Mucosa of gallbladder (tissue), 1 donor: ENCODE measurements at places on chromosomes 3 and 15.

DNA sequence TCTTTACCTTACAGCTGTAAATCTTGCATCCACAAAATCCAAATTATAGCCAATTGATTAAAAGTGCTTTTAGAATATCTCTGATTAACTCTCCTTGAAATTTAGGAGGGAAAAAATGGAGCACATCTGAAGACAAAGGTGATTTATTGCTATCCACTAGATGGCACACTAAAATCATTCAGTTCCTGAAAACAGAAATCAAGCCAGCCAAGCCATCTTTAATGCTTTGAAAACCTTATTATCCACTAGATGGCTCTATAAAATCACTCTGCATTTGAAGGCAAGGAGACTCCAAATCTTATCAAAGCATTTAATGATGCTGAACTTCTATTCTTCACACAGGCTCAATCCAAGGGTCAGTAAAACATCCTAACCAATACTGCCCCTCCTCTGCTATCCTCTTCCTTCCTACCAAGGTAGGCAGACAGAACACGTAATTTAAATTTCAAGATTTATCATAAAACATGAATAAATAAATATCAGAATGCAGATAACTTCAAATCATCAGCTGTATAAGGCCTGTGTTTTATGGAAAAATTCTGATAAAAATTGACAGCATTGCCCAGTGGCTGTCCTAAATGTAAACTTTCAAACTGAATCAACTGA lies 48.4 kb downstream of the GOLIM4 start:
- DNase-seq, result no peak

GRCh38 chr3:52433996-52434479 lies 10.9 kb downstream of the SEMA3G start:
- DNase-seq, result no peak

GRCh38 chr3:107328069-107328468 lies 49.2 kb upstream of the CCDC54 start:
- no peak for DNase-seq

- DNase-seq, result no peak
Observed at GRCh38 chr3:32460031-32460749, 42.5 kb downstream of the CMTM6 start.

- DNase-seq, result peak; percentile 66
Observed at GRCh38 chr3:52231502-52232278, 6.2 kb upstream of the TLR9 start.

DNA sequence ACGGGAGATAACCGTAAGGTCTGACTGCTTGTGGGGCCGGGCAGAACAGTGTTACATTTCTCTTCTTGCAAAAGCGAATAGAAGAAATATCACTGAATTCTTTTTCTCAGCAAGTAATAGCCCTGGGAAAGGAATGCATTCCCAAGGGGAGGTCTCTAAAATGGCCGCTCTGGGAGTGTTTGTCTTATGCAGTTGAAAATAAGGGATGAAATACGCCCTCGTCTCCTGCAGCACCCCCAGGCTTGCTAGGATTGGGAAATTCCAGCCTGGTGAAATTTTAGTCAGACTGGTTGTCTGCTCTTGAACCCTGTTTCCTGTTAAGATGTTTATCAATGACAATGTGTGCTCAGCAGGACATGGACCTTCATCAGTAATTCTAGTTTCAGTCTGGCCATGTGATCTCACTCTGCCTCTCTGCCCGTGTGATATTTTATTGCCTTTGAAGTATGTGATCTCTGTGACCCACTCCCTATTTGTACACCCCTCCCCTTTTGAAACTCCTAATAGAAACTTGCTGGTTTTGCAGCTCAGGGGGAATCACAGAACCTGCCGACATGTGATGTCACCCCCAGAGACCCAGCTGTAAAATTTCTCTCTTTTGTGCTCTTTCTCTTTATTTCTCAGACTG lies 715.6 kb downstream of the ROBO1 start:
- no peak for DNase-seq

DNA sequence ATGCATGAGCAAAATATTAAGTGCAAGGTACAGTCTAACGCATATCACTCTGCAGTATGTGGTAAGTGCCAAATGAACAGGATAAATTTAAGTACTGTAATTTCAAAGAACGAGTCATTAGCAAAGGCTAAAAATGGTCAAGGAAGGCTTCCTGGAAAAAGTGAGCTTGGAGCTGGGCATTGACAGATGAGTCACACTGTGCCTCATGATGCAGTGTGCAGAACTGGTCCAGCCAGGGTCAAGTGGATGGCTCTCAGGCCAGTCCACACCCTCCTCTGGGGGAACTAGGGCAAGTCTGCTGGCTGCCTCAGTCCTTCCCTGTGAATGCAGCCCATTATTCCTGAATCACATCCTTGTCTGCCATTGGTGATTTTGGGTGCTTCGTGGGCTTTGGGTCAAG lies 76.3 kb downstream of the CACNA1D start:
- DNase-seq, result peak; percentile 81

DNA sequence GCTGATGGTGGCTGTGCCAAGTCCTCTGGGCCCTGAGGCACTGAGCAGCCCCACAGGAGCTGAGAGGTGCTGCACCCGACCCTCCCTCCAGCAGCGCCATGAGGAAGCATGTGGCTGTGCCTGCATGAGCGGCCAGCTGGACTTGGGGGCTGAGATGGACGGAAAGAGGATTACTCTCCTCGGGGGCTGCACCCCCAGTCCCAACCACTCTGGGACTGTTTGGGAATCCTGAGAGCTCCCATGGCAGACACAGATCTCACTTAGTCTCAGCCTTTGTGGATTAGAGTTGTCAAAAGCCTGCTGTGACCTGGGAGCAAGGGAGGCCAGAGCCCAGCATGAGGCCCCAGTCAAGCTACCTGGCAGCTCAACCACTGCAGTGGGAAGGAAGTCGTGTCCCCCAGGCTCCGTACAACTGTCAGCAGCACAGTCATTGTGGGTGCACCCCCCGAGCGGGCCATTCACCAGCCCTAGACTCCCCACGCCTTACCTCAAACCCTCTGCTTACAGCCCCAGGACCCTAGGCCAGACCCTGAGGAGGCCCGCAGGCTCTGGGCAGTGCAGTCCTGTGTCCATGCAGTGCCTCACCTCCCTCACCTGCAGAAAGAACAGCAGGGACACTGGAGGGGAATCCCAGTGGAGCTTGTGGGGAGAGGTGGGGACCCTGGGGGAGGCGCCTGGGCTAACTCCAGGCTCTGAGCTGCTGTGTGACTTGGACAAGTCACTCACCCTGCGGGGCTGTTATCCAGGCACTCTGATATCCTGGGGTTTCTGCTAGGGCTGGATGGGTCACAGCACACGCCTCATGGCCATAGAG lies 17.1 kb downstream of the PRR23E start:
- DNase-seq, result no peak

- DNase-seq, result no peak
Observed at GRCh38 chr3:127614928-127615589, 13.9 kb upstream of the PODXL2 start.

- no peak for DNase-seq
Observed at GRCh38 chr15:72229076-72229946, 1.7 kb downstream of the PKM start.

- no peak for DNase-seq
Observed at GRCh38 chr15:97992823-97993222, 32.3 kb downstream of the ARRDC4 start.

DNA sequence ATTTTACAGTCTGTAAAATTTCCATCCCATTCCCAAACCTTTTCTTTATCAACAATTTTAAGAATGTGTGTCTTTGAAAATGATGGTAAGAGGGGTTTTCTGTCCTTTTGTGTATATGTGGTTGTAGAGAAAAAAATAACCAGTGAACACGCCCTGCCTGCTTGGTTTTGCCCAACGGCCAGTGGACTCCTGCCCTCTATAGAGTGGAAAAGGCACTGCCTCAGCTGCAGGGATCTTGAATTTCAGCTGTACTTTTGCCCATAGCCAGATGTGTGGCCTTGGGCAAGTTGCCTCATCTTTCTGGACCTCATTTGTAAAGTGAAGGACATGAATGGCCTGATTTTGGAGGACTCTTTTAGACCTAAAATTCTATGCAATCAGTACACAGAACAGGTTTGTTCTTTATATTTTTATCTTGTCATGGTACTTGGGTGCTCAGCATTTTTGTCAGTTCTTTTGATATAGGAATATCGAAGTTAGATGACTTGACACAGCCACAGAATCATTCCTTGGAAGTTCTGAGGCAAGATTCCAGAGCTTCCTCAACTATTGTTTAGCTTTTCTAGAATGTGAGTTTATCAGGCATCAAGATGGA lies 81.0 kb downstream of the CLDN11 start:
- peak; percentile 34 for DNase-seq

GRCh38 chr15:61116825-61117224 lies 112.3 kb downstream of the RORA start:
- DNase-seq, result no peak

DNA sequence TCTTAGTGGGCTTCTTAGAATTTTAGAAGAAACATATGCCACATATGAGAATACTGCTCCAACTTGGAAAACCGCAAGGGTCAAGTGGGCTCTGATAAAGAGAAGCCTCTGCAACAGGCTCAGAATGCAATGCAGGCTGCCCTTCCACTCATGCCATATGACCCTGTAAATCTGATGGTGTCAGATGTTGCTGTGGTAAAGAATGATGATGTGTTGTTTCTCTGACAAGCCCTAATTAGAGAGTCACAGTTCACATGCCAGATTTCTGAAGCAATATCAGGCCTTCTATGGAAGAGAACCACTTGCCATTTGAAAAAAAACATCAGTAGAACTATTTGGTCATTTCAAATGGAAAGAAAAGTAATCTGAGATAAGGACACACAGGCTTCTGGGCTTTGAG lies 749.6 kb downstream of the AGBL1 start:
- no peak for DNase-seq

GRCh38 chr3:160684368-160684740 lies 7.4 kb downstream of the ARL14 start:
- DNase-seq, result no peak

- DNase-seq, result no peak
Observed at GRCh38 chr15:88714782-88715372, 76.1 kb downstream of the ISG20 start.

DNA sequence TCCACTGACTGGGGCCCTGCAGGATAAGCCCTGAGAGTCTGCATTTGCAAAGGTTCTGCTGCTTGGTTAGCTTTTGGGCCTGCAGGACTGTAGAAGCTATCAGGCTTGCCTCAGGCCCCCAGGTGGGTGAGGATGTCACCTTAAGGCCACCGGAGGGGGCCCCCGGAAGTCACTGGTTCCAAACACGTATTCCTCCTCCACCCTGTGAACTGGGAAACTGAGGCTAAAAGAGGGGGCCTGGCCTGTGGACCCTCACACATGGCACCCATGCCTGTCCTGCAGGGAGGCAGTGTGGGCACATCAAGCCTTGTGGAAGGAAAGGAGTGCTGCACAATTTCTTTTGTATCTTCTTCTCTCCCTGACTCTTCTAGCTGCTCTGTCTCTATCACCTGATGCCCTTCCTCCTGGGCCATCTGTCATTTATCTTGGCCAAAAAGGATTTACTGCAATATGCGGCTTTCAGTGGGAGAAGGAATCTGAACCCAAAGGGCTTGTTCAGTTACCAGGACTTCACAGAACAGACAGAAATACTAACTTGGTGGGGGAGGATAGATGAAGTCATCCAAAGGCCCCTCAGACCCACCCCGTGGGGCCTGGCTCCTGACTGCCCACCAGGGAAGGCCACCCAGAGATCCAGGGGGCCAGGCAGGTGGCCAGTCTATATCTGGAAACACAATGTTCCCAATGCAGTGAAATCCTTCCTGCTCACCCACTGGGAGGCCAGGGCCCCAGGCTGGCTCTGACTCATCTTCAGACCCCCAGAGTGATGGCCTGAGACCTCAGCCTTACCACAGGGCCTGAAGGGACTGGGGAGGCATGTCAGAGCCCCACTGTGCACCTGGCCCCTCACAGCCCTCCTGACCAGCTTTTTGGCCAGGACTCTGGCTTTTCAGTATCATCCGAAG lies 18.3 kb downstream of the UBAP1L start:
- no peak for DNase-seq

DNA sequence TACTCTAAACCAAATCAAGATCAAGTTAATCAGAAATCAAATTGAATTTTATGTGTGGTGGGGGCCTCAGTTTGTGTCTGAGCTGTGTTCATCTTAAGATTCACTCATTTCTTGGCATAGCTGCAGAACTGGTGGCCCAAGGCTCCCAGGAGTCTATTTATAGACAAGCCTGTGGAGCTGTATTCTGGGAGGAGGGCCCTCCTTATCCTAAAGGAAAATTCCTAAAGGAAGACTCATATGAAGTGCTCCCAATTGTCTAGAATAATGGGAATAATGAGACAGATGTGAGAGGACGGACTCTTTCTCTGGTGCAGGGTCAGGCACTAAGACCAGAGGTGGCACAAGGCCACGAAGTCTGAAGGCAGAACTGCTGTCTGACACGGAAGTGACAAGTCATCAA lies 38.9 kb downstream of the C3orf85 start:
- DNase-seq, result no peak

GRCh38 chr3:136211547-136211946 lies 15.4 kb upstream of the MSL2 start:
- DNase-seq, result no peak

DNA sequence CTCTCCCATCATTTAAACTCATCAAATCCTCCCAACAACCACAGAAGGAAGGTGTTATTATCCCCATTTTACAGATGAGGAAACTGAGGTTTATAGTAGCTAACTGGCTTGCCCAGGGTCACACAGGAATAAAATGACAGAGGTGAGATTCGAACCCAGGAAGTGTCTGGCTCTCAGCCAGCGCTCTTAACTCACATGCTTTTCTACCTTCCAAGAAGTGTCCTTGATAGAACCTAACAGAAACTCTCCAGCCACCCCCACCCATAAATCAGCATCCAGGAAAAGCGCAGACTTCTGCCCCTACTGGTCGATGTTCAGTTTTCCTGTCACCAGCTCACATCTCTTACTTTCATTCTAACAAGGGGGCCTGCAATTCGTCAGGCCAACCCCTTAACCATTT lies 51.7 kb downstream of the SPATA12 start:
- DNase-seq, result no peak

- DNase-seq, result no peak
Observed at GRCh38 chr15:69265347-69265955, 33.3 kb upstream of the PAQR5 start.

DNA sequence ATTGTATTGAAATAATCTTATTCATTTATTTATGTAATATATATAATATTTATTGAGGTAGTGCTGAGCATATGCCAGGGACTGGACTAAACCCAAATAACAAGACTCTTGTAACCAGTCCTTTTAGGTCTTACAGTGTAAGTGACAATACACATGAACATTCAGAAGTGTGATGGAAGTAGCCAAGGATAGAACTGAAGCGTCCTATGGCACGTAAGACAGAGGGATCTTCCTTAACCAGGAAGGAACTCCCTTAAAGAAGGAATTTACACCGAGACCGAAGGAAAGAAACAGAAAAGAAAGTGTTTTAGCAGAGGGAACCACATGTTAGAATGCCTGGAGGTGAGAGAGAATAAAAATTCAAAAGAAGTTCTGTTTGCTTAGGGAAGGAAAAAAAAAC lies 23.6 kb upstream of the CLDN1 start:
- no peak for DNase-seq
